ENCODE measurements at places on chromosomes 11 and 22. TPM values are rescaled to one million over a fixed set of nuclear protein-coding genes. Genes with fewer than 3 reads are reported as not detected.

LDHAL6A gene
- total RNA-seq = not detected

- peak; percentile 93 for DNase-seq
Measured at GRCh38 chr11:126113515-126113957, 50.9 kb upstream of the CDON start.

DNA sequence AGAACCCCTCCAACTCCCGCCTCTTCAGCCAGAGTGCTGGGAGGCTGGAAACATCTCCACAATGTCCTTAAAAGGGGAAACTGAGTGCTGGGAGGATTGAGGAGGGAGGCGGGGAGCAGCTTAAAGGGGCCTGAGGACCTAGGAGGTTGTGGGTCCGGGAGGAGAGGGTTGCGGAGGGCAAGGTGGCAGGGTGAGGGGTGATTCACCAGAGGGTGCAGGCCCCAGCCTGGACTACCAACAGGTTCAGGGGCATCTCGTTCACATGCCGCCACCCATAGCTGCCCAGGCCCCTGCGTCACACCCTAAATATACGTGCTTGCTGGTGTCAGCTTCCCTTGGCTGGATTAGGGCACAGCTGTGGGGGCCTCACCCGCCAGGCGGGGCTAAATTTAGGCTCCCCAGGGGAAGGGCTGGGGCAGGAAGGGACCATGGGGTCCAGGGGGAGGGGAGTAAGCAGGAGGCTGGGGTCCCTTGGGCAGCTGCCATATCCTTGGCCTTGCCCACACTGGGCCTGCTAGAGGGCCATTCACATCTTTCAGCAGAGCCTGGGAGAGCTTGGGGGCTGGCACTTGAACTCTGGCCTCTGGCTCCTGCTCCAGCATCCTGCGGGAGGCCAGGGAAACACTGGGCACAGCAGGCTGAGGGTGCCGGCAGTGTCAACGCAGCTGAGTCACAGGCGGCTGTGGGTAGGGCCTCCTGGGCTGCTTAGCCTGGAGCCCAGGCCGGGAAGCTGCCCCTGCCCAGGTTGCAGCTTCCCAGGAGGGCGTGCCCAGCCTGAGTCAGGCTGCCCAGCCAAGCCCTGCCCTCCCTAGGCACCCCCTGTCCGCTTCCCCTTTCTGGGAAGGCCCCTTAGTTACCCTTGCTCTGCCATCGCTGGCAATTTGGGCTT is 1.3 kb downstream of the EHBP1L1 start:
- DNase-seq = peak; percentile 88

DNA sequence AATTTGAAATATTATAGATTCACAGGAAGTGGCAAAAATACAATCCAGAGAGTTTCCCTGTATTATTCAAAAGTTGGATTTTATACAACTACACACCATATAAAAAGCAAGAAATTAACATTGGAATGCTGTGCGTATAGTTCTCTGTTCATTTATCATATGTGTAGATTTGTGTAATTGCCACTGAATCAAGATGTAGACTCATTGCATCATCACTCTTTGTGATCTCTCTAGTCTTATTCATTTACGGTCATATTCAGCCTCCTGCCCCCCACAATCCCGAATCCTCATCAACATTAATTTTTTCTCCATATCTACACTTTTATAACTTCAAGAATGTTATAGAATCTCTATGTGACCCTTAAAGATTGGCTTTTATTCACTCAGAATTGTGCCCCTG is 390.6 kb upstream of the B3GAT1 start:
- DNase-seq = no peak

DNA sequence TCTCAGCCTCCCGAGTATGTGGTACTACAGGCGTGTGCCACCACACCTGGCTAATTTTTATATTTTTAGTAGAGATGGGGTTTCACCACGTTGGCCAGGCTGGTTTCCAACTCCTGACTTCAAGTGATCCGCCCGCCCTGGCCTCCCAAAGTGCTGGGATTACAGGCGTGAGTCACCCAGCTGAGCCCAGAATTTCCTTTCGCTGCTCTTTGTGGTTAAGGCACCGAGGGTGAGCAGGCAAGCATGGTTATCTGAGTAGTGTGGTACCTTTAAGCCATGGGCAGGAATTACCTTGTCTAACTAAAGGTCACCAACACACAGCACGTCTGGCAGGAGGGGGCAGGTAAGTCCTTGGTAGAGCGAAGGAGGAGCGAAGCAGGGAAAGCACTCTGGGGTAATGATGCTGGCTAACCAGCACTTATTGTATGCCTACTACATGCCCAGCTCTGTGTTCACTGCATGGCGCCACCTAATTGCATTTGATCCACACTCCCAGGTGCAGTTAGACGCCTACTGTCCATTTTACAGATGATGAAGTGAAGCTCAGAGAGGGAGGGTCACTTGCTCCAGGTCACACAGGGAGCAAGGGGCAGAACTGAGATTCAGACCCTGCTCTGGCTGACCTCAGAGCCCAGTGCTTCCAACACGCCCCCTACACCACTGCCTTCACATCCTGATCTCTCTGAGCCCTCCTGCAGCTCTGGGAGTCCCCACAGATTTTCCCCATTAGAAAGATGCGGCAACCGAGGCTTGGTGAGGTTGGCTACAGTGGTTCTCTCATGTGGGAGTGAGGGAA is 45.7 kb downstream of the TRIOBP start:
- DNase-seq = peak; percentile 33

DNA sequence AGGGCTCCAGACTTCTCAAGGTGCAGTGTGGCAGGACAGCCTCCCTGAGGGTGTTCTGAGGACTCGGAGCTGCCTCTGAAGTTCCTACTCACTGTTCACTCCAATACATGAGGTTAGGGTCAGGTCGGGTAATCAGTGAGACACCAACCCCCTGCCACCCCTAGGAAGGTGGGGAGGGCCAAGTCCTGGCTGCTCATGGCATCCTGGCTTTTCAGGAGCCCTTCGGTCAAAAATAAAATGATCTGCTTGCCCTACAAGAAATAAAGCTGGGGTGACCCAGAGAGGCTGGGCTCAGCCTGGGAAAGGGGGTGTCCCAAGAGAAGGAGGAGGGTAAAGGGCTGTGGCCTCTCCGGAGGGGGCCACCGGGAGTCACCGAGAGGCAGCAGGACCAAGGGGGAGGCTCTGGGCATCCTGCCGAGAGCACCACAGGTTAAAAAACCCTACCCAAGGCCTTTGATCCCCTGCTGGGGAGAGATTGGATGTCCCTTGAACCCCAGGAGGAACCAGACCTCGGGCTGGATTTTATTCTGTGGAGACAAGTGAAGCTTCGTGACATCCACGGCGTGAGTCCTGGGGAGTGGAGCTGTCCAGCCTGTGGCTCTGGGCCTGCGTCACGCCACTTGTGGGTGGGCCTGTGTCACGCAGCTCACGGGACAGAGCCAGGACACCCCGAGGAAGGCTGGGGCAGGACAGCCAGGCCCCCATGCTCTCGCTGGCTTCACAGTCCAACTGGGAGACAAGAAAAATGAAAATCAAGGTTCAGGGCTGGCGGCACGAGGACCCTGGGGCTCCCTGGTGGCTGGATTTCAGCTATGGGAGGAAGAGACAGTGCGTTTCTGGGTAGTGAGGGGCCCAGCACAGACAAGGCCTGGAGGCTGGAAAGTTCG is 102.2 kb upstream of the FGF3 start:
- DNase-seq = no peak

KRTAP5-8 gene
- total RNA-seq = not detected

DNA sequence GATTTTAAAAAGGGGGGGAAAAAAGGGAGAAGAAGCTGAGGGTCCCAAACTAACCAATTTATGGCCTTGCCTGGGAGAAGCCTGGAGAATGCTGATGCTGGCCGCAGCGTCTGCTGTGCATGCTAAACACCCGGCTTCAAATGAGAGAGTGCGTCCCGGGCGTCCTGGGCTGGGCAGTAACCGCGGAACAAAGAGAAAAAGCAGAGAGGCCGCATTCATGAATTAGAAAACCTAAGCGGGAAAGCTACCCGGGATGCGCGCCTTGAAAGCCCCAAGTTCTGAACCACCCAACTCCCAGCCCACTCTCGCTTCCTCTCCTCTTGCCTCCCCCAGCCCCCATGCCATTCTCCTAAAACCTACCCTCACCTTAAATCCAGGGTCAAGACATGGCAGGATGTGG is 6.5 kb downstream of the MN1 start:
- no peak for DNase-seq

- DNase-seq = no peak
Measured at GRCh38 chr11:94747601-94748041, 20.5 kb upstream of the AMOTL1 start.

DNA sequence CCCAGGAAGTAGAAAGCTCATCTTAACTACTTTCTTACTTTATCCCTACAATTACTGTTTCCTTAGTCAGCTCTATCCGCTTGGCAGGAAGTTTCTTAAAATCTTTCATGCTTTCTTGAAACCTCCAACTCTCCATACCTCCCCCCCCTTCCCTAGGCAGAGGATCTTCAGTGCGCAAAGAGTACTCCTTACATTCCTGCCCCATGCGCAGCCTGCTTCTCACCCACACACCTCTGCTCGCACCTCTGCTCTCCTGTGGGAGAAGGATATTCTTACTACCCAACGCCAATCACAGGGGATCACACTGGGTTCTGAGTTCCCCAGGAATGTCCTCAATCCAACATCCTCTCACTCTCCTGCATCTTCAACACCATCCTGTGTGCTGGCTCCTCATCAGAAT is 12.3 kb downstream of the TCF20 start:
- no peak for DNase-seq

LGALS12 gene
- total RNA-seq = 0.40 TPM

DNA sequence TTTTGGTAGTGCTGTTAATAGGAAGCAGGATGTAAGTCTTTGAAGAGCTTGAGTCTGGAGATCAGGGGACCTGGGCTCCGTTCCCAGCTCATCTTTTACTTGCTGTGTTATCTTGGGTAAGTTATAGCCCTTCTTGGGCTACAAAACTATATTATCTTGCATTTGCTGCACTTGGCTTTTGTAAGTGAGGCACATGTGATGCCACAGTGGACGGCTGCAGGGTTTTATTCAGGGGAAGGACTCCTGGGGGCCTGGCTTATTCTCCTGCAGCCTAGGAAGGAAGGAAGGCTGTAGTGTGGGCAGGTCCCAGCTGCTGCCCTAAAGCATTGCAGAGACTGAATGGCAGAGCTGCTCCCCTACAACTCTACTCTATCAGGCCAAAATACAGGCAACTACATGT is 6.4 kb downstream of the CD82 start:
- no peak for DNase-seq

- DNase-seq = no peak
Measured at GRCh38 chr11:36532941-36533601, 23.0 kb upstream of the TRAF6 start.

GRCh38 chr11:75476739-75477613 is 44.0 kb upstream of the KLHL35 start:
- no peak for DNase-seq

- no peak for DNase-seq
Measured at GRCh38 chr11:17695454-17696441, 23.6 kb upstream of the MYOD1 start.

DNA sequence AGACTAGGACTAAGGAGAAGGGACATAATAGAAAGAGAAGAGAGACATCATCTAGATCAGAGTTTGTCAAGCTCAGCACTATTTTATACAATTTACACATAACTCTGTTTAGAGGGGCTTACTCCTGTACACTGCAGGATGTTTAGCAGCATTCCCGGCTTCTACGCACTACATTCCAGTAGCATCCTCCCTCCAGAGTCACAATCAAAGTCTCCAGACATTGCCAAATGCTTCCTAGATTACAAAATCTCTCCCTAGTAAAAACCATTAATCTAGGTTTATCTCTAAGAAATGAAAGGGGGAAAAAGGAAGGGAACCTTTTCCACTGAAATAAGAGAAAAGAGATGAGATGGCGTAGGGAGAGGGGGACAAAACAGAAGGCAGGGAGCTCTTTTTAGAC is 4.0 kb downstream of the USP28 start:
- no peak for DNase-seq

GRCh38 chr22:37752189-37753087 is 55.3 kb upstream of the GCAT start:
- peak; percentile 98 for DNase-seq

DEUP1 gene
- not detected for total RNA-seq

- no peak for DNase-seq
Measured at GRCh38 chr22:33842006-33842354, 78.3 kb downstream of the LARGE1 start.

GRIK4 gene
- 3.4 TPM for total RNA-seq

GAS2L1 gene
- 25.7 TPM for total RNA-seq

GRCh38 chr11:94400839-94401772 is at the start of gene GPR83:
TSS of gene GPR83 (minus strand) at chr11:94401419. CDS start at chr11:94401247, 172 bp downstream.
- peak; percentile 77 for DNase-seq

RPS3 gene
- 1,186 TPM for total RNA-seq

MUC6 gene
- total RNA-seq = not detected

OOSP4A gene
- not detected for total RNA-seq

ADM2 gene
- not detected for total RNA-seq

- no peak for DNase-seq
Measured at GRCh38 chr11:32224580-32224979, 133.7 kb downstream of the RCN1 start.

ANO9 gene
- total RNA-seq = 0.14 TPM

DNA sequence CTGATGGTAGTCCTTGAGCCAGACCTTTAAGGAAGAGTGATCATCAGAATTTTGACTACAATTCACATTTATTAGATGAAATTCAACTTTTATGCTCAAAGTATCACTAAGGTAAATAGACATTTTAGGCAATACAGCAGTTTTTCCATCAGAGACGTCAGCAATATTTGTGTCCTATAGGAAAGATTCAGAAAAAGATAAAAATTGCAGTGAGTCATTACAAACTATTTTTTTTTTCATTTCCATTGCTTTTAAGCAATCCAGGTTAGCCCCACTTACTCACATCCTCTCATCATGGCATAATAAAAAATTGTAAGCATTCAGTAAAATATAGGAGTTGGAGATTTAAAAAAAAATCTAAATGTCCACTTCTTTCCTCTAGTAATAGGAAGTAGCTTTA is 46.9 kb downstream of the MSANTD4 start:
- DNase-seq = no peak

DNA sequence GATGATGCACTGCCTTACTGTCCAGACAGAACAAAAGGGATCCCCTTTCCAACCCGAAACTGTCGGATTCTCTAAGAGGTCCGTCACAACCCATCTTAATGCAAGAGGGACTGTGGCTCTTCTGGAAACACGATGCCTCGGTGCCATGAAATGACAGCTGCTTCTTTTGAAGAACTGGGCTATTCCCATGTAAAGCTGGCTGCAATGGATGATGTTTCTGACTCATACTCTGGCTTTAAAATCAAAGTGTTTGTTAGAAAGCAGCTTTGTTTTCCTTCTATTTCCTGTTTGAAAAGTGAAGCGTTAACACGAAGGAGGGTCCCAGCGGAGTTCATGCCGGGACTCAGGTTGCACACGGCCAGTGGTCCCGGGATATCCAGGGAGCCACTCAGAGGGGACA is 3.1 kb downstream of the TP53AIP1 start:
- no peak for DNase-seq

DNA sequence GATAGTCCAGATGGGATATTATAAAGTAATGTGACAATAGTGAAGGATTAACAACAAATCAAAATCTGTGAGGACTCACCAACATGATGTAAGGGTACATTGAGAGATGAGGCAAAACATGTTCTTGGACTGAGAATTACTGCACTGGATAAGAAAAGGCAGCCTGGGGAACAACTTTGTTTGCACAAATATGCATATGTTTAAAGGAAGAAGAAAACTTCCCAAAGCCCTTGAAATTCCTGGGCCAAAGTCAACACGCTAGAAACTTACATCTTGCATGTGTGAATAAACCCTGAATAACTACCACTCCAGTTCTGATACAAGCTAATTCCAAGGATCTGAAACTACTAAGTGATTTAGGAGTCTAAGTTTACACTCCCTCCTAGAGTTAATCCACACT is 1.1 kb downstream of the OR52A5 start:
- no peak for DNase-seq

- no peak for DNase-seq
Measured at GRCh38 chr11:68963779-68964178, 17.0 kb downstream of the MRGPRD start.

GAL3ST3 gene
- 10.8 TPM for total RNA-seq

Data from right cardiac atrium (tissue), 5 donors.